ENCODE measurements at places on chromosomes 3 and 15. TPM values are rescaled to one million over a fixed set of nuclear protein-coding genes. Genes with fewer than 3 reads are reported as not detected.

KIF7 gene
- total RNA-seq: 4.2 TPM

ZDHHC3 gene
- 113 TPM for total RNA-seq

IL5RA gene
- 4.0 TPM for total RNA-seq

KNG1 gene
- total RNA-seq: not detected

LSMEM2 gene
- total RNA-seq: not detected

ANKUB1 gene
- not detected for total RNA-seq
